ENCODE measurements at places on chromosomes 4 and X. TPM values are rescaled to one million over a fixed set of nuclear protein-coding genes. Genes with fewer than 3 reads are reported as not detected.

DNA sequence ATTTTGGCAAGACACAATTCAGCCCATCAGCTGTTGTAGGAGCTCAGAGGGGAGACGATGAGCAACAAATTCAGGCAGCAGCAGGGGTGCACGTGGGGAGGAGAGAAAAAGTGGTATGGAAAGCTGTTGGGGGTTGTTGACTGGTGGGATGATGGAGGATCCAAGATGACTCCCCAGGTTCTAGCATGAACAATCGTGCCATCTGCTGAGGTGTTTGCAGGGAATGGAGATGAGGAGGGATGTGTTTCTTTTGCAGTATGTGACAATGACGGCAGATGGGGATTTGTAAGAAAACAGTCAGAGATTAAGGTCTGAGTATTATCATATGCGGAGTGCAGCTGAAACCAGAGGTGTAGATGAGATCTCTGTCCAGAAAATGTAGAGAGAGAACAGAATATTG, 63.3 kb downstream of the SEL1L3 start:
- no peak for DNase-seq

DNA sequence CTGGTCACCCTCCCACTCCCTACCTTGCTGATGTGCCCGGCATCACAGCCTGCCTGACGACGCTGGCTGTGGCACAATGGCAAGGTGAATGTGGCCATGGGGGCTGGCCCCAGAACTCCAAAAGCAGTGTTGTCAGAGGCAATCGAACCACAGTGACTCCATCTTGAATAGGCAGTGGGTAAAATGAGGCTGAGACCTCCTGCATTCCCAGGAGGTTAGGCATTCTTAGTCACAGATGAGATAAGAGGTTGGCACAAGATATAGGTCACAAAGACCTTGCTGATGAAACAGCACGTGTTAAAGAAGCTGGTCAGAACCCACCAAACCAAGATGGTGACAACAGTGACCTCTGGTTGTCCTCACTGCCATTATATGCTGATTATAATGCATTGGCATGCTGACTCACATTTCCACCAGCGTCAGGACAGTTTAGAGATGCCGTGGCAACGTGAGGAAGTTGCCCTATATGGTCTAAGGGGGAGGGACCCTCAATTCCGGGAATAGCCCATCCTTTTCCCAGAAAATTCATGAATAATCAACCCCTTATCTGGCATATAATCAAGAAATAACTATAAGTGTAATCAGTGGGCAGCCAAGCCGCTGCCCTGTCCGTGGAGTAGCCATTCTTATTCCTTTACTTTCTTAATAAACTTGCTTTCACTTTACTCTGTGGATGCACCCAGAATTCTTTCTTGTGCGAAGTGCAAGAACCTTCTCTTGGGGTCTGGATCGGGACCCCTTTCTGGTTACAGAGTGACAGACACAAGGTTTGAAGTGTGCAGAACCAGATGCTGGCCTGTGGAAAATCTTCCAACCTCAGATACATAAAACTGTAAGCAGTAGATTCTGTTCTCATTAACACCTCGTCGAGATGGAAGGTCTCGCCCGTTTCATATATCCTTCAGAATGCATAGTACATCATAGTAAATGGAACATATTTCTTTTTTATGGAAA, 26.8 kb upstream of the CLDN24 start:
- DNase-seq, result no peak

- no peak for DNase-seq
These were observed 653.9 kb upstream of the MAGEB2 start for GRCh38 chrX:29561417-29561816.

Gene EDA2R
- total RNA-seq, result 9.3 TPM

GRCh38 chr4:99394896-99395295, 40.2 kb downstream of the ADH7 start:
- DNase-seq, result no peak

Gene DIPK2B
- not detected for total RNA-seq

DNA sequence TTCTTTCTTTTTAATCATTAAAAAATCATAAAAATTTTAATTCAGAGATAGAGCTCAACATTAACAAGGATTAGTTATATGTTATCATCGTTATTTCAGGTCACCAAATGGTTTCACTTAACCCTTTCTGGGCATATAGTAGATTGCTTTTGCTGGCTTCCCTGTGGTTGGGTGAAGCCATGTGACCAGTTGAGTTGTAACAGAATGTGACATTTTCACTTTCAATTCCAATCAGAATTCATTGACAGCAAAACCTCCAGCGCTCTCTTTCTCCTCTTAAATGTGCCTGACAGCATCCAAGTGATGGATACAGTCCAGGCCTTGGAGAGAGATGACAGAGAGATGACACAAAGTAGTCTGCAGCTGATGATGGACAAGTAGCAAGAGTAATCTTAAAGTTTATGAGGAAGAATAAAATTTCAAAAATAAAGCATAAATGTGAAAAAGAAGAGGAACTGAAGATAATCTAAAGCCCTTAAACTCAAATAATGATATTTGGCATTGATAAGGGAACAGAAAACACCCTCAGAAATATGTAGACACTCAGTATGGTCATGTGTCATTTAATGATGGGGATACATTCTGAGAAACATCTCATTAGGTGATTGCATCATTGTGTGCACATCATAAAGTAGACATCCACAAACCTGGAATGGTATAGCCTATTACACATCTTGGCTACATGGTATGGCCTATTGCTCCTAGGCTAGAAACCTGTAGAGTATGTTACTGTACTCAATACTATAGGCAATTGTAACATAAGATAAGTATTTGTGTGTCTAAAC, 92.3 kb upstream of the QRFPR start:
- no peak for DNase-seq

GRCh38 chr4:129014566-129015509, 78.5 kb downstream of the SCLT1 start:
- no peak for DNase-seq

All from HepG2 (cell line).